Activated CD4-positive, CD25-positive, alpha-beta regulatory T cell treated with anti-CD3 and anti-CD28 coated beads, Interleukin-2, amount 50 U/mL, for 72 hours (primary cell): ENCODE measurements at places on chromosomes 4 and X.

DNA sequence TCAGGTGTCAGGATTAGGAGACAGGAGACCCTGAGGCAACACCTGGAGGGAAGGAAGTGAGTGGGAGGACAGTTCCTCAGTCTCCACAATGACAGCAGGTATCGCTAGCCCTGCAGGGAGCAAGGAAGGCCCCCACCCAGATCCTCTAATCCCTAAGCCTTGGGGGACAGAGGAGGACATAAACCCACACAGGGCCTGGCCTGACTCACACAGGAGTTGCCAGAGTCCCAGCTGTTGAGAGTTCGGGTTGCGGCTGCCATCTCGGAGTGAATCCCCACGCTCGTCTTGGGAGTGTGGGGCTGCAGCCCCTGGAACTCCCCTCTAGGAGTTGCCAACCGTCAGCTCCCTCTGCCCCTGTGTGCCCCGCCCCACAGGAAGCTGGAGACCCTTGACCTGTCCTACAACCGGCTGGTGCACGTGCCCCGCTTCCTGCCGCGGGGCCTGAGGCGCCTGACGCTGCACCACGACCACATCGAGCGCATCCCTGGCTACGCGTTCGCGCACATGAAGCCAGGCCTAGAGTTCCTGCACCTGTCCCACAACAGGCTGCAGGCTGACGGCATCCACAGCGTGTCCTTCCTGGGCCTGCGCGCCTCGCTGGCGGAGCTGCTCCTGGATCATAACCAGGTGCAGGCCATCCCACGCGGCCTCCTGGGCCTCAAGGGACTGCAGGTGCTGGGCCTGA, 9.2 kb upstream of the BGN start:
- no peak for DNase-seq

DNA sequence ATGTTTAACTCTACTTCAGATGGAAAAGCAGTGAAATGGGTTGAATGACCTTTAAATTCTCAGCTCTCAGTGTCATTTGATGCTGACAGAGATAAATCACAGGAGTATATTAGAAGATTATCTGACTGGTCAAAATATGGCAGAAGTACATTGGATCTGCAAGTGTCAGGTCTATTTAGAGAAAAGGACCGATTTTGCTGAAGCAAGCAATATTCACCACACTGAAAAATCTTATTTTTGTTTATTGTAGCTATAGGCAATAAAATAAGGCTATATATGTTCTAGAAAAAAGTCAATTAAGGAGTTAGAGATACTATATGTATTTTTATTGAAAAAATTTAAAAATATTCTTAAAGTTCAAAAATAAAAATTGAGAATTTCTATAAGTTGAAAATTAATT, 325.3 kb downstream of the CXXC4 start:
- DNase-seq, result no peak

DNA sequence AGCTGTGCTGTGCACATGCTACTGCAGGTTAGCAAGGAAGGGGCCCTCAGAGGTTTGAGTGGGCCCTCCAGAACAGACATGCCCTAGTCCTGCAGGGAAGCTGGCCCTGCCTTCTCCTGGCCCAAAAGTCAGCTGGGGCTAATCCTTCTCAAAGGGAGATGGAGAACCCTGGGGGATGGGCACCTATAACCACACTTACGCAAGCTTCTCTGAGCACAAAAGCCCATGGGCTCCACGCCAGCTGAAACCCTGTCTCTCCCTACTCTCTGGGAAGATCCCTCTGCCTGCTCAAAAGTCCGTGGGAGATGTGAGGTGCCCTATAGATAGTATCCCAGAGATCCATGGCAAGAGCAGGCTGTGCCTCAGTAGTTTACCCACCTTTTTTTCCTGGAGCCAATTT, 58.9 kb upstream of the DKK2 start:
- no peak for DNase-seq

DNA sequence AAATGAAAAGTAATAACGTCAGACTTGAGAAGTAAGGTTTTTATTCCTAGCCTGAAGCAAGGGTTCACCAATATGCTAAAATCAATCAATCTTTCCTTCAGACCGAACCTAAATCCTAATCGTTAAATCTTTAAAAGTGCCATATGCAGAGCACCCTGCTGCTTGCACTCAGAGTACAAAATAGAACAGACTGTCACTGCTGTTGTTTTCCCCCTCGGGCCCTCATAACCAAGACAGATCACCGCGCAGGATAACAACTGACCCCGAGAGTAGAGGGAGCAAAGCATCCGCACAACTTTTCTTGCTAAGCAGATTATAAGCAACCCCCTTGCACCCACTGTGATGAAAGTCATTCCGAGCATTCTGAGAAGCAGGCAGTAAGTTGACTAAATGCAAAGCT, 550.9 kb upstream of the NDST4 start:
- DNase-seq, result no peak

DNA sequence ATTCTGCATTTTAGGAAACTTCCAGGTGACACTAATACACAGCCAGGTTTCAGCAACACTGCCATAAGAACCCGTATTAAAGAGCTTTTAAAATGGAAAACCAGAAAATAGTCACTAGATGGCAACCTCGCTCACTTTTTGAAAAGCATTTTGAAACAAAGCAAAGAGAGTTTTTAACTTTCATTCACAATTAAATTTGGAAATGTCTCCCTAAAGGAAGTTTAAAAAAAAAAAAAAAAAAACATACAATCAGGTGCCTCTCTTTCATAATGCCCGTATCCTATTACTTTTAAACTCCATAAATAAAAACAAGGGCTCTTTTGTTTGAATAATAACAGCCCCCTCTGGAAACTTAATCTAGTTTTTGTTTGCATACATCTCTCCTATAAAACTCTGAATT, 20.3 kb downstream of the MEPE start:
- no peak for DNase-seq

DNA sequence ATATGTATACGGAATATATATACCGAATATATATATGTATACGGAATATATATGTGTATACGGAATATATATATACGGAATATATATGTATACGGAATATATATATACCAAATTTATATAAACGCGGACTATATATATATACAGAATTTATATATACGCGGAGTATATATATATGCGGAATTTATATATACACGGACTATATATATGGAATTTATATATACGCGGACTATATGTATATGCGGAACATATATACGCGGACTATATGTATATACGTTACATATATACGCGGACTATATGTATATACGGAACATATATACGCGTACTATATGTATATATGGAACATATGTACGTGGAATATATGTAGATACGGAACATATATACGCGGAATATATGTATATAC, 78.6 kb downstream of the ARHGAP36 start:
- no peak for DNase-seq

GRCh38 chr4:122783301-122784215, 43.1 kb upstream of the FGF2 start:
- no peak for DNase-seq

GRCh38 chrX:24498975-24499374, 33.9 kb downstream of the PDK3 start:
- no peak for DNase-seq

DNA sequence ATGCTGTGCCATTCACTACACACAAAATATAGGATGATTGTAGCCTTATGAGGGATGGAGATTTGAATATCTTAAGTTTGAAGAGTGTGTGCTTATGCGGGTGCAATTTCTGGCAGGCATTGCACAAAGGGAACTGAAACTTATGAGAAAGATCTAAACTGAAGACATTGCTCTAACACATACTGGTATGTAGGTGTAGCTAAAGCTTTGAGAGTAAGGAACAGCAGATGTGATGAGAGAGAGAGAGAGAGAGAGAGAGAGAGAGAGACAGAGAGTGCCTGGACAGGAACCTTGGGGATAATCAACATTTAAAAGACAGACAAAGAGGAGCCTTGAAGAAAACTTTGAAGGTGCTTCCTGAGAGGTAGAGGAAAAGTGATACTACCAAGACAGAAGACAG, 379.7 kb downstream of the SPRY1 start:
- no peak for DNase-seq

- no peak for DNase-seq
These were observed 59.4 kb upstream of the EDNRA start for GRCh38 chr4:147421456-147421855.

GRCh38 chr4:169098054-169098497, 88.0 kb upstream of the CBR4 start:
- no peak for DNase-seq

DNA sequence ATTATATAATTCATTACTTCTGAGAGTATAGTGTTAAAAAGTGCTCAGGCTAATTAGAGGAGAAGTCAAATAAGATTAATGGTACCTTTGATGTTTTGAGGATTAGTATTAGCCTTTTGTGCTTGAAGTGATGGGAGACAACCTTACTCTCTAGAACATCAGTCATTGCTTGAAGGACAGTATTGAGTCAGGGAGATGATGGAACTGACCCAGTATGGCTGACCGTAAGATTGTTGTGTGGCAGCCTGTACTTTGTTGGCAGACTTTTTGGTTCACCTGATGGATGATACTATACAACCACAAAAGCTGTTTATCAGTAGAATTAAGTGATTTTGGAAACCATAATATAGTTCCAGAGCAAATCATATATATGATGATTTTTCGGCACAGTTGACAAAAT, 9.9 kb downstream of the OGT start:
- no peak for DNase-seq

- no peak for DNase-seq
These were observed 130.3 kb downstream of the DIPK2B start for GRCh38 chrX:45070116-45071007.

DNA sequence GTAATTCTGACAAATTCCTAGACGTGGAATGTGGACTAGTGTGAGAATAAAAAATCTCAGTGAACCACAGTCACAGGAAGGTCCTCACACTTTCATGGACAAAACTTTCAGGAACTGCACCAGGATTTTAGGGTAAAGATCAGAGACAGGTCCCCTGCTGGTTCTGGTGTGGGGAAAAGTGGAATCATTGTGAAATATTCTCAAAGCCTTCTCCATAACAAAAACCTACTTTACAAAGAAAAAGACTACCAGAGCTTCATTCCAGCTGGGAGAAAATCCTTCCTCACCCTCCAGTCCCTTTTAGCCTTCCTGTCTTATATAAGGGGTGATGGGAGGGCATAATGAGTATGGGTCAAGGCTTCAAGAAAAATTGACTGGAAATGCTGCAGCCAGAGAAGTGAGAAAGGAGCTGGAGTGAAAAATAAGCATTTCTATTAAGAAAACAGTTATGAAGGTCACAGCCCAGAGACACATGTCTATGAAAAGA, 325.8 kb downstream of the ARAP2 start:
- DNase-seq, result no peak

DNA sequence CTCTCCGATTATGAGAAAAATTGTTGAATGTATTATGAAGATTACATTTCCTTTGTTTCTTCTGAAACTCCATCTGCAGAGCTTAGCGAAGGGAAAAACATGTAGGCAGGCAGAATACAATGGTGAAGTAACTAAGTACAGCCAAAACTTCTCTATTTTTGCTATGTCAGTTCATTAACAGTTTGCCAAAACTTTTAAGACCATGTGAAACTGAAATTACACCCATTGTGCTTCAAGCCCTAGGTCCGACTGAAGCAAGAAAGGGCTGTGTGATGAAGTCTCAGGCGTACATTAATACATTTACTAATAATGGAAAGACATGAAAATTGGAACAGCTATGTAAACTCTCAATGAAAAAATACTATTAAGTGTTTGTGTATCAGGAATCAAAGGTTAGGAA, 398.0 kb downstream of the MAPK10 start:
- DNase-seq, result no peak

DNA sequence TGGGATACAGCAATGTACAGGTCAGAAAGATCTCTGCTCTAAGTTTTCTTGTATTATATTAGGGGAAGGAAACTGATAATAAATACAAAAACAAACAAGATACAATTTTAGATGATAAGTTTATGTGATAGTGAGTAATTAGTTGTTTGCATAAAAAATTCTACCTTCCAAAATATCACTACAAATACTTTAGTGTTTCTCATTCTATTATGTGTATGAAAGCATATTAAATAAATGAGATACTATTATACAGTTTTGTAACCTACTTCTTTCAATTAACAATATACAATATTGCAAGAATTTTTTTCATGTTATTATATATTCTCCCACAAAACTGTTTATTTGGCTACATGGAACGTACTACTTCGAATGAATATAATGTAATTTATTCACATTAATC, 4.2 kb upstream of the FGF2 start:
- no peak for DNase-seq

- DNase-seq, result no peak
These were observed 2.0 kb upstream of the ATRX start for GRCh38 chrX:77788050-77788449.
